Omental fat pad (tissue), 4 donors: ENCODE measurements at places on chromosomes 12 and 14.

DNA sequence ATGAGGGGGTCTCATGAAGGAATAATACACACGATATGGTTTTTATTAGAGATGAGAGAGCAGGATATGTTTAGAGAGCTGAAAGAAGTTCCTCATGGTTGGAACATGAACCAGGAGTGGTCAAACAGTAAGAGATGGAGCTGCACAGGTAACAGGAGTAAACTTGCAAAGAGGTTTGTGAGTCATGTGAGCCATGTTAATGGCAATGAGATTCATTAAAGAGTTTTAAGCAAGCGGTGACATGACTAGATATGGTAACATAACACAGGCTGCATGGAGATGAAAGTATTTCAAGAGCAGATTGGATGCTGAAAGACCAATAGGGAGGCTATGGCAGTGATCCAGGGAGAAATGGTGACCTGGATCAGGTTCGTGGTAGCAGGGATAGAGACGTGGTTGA lies 62.6 kb upstream of the SSTR1 start:
- DNase-seq: no peak

DNA sequence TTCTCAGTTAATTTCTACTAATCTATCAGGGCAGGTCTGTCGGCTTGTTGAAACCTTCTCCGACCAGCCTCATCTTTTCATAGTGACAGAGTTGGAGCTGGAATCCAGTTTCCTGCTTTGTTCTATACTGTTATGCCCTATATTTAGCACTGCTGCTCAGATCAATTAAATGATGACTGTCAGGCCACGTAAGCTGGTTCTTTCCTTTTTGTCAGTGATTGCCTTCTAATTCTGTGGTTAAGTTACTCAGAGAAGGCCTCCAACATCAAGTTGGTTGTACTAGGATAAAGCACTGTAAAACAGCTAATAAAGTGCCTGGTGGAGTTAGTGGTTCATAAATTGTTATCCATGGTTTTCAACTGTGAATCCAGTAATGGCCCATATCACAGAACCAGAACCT lies 22.6 kb downstream of the DERA start:
- no peak for DNase-seq

DNA sequence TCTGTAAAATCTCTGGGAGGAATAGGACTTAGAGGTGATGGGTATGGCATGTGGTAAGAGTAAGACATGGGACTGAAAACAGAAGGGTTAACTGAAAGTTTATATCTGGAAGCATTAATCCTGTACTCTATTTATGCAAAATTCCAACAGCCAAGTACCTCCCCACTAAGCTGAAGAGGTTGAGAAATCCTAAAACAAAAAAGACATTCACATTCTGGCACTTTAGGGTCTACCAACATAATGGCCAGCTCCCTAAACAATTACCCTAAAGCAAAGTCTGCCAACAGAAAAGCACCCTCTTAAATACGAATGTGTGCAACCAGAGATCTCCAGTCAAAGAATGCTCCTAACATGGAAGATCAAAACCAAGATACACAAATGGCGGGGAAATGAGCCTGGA lies 87.4 kb downstream of the GTF2A1 start:
- DNase-seq: no peak

DNA sequence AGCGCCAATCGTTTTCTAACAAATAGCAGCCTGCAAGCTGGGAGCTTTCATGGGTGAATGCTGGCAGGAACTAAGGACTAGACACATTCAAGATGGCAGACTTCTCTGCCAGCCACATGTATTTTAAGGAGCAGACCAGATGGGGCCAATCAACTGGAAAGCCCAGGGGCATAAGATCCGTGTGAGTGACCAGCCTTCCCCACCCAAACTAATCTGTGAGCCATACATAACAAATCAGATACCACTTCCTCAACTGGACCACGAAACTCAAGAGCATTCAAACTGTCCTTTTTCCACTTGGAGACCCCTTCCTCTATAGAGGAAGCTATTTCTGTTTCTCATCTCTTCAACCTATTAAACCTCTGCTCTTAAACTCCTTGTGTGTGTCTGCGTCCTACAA lies 9.7 kb downstream of the TCL1B start:
- DNase-seq: no peak

DNA sequence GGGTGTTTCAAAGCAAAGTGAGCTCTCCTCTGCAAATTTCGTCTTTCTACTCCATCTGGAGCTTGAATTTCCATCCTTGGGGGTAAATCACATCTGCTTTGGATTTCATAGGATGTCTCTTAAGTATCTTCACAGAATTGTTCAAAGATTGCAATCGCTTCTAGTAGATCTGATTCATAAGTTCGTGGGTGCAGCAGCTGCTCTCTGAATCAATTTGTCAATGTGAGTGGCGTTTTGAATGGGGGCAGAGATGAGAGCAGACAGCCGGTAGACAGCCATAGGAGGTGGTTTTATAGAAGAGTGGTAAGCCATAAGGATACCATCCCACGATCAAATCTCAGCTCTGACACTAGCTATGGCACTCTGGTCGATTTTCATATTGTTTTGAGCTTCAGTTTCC lies 146.0 kb upstream of the RPH3A start:
- no peak for DNase-seq

GRCh38 chr14:95507701-95508103 lies 8.7 kb downstream of the SYNE3 start:
- no peak for DNase-seq

DNA sequence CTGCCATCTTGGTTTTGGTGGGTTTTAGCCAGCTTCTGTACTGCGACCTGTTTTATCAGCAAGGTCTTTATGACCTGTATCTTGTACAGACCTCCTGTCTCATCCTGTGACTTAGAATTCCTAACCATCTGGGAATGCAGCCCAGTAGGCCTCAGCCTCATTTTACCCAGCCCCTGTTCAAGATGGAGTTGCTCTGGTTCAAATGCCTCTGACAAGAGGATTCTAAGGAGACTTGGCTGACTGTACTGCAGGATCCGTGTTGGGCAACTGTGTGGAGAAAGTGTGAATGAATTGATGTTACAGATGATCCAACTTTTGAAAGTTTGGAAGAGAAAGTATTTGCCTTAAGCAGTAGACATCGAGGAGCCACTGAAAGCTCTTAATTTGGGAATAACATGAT lies 91.0 kb downstream of the TTLL5 start:
- no peak for DNase-seq

DNA sequence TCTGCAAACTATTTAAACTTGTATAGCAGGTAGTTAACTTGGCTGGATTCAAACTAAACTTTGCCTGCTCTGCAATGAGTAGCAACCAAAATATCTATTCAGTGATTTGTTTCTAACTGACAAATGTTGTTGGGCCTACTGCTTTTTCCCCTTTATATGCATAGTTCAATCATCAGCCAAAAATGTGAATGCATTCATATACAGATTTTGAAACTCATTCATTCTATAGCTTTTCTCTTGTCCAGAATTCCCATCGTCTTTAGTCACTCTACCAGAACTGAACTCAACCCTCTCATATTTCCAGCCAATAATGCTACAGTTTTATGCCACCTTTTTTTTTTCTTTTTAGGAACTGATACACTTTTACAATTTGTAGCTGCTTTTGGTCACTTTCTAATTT lies 599.8 kb downstream of the RPL10L start:
- DNase-seq: no peak

DNA sequence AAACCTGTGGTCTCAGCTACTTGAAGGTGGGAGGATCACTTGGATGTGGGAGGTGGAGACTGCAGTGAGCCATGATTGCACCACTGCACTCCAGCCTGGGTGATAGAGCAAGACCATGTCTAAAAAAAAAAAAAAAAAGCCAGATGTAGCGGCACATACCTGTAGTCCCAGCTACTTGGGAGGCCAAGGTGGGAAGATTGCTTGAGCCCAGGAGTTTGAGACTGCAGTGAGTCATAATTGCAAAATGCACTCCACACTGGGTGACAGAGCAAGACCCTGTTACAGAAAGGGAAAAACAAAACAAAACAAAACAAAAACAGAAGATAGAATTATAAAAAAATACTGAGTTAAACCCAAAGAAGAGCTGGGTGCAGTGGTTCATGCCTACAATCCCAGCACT lies 29.1 kb upstream of the APOF start:
- DNase-seq: no peak

- no peak for DNase-seq
These were observed 1.7 kb downstream of the FAIM2 start for GRCh38 chr12:49901986-49902385.

- no peak for DNase-seq
These were observed 261.4 kb downstream of the DIO2 start for GRCh38 chr14:79949906-79950305.

DNA sequence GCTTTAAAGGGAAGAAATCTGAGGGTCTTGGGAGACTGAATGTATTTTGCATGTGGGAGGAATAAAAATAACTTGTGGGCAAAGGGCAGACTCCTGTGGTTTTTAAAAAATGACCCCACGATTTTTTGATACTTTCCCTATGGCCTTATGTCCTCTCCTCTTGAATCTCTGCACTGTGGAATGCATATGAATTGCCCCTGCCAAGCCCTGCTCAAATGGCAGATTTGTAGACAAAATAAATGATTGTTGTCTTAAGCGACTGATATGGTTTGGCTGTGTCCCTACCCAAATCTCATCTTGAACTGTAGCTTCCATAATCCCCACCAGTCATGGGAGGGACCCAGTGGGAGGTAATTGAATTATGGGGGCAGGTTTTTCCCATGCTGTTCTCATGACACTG lies 223.8 kb downstream of the DACT1 start:
- DNase-seq: no peak

DNA sequence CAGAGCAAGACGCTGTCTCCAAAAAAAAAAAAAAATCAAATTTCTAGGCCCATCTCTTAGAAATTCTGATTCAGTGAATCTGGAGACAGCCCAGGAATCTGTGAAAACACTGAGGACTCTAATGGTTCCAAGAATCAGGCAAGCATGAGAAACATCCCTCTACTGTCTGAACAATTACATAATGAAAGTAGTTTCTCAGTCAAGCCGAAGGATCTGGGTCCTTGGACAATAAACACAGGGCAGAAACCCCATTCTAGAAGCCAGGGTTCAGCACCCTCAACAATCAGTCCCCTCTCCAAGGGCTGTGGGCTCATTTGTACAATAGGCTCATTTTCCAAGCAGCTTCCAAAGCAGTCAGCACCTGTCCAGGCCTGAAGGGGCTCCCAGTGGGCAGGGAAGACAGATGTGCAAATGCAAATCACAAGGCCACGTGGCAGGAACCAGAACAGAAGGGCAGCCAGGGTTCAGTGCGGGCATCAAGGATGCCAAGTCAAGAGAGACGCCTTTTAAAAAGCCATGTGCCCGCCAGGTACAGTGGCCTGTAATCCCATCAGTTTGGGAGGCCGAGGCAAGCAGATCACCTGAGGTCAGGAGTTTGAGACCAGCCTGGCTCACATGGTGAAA lies 96.1 kb downstream of the KSR2 start:
- no peak for DNase-seq

- DNase-seq: no peak
These were observed 605.0 kb downstream of the FSCB start for GRCh38 chr14:43901911-43902673.

DNA sequence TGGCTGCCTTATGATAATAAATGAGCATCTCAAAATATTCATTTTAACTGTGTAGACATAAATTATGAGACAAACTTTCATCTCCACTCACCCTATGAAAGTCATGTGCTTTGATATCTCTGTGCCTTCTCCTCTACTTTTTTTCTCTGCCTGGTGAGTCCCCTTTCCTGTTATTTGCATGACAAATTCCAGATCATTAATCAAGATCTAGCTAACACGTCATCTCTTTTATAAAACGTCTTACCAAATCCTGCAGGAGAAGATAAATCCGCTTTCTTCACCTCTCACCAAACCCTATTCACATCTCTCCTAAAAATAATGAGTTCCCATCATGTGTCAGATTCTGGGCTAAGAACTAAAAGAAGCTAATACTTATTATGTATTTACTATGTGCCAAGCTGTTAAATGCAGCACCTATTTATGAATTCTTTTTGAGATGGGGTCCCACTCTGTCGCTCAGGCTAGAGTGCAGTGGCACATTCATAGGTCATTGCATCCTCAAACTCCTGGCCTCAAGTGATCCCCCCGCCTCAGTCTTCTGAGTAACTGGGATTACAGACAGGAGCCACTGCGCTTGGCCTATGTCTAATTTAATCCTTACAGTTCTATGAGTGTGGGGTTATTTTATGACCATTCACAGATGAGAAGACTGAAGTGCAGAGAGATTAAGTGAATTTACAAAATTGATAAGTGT lies 26.7 kb downstream of the SPX start:
- no peak for DNase-seq

DNA sequence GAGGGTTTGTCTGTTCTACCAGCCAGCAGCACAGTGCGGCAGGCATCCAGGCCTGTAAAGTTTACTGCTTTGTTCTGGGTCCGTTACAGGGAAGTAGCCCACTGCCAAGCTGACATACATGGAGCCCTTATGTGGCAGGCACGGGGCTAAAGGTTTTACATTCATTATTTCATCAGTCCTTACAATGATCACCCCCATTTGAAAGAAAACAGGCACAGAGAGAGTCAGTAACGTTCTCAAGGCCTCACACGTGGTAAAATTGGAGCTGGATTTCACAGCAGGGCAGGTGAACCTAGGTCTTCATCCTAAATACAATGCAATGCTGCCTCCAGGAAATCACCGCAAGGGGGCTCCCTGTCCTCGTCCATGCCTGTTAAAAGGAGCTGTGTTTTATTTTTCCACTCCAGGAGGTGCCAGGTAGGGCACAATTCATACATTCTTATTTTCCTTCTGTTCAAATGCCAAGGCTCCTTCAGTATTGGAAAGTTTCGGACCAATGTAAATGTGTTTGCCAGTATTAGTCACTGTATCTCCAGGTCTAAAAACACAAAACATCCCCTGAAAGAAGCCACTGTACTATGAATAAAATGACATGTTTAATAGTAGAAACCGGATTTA lies 172.2 kb upstream of the GZMB start:
- peak; percentile 69 for DNase-seq

GRCh38 chr12:82329508-82329907 lies 28.7 kb downstream of the CCDC59 start:
- DNase-seq: no peak

GRCh38 chr14:80844872-80845271 lies 96.7 kb downstream of the CEP128 start:
- no peak for DNase-seq

GRCh38 chr12:124917135-124917840 lies 2.8 kb upstream of the UBC start:
- DNase-seq: peak; percentile 76

DNA sequence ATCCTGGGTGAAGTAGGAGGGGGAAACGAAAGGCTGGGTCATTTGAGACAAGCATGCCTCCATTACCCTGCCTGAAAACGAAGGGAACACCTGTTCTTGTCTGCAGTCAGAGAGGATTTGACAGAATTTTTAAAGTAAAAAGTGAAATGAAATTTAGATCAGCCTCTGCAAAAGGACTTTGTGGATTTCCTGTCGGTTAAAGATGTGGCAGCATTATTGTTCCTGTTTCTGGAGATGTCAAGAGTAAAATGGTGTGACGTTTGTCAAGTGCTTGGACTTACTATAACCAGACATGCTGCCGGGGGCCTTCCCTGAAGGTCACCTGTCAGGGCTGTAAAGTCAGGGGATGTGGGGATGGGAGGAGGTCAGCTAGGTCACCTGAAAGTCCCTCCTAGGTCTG lies 32.0 kb downstream of the NRXN3 start:
- DNase-seq: no peak

DNA sequence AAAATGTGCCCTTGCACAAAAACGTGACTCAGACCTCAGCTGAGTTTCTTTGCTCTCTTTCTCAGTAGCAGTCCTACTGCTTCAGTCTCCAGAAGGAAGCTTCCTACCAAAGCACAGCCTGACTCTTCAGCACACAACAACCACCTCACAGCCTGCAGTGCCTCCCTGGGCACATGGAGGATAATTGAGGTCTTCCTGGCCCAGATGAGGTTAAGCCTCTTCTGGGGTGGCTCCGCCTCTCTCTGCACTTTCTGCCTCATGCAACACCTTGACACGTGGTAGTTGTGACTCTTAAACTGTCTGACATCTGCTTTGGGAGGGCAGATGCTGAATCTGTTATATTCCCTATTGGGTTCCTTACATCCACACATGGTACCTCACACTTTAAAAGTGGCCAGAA lies 33.8 kb downstream of the GIT2 start:
- DNase-seq: no peak
